ENCODE measurements at places on chromosomes 7 and 10. TPM values are rescaled to one million over a fixed set of nuclear protein-coding genes. Genes with fewer than 3 reads are reported as not detected.

GRCh38 chr10:35017608-35018007 lies 72.5 kb downstream of the CUL2 start:
- H3K27me3 ChIP-seq = no peaks in the 10 kb centered on the region
- H3K4me1 ChIP-seq = peaks cover 4% of the 10 kb centered on the region
- H3K4me3 ChIP-seq = no peak overlapping the region
- H3K36me3 ChIP-seq = peaks cover 32% of the 10 kb centered on the region

DNA sequence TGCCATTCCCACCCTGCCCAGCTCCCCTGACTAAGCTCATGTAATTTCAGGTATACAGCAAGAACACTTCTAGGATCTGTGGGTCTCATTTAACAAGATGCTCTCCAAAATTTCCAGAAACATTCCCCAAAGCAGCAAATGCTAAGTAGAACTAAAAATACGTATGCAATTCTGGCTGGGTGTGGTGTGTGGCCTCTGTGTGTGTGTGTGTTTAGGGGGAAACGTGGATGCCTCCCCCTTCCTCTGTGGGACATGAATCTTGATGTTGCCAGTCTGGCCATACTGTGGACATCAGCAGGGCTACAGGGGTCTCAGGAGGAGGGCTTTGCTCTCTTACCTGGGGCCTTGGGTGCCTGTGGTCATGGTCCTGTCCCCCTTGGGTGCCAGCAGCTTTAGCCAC lies 18.4 kb downstream of the EMX2 start:
- no peaks in the 10 kb centered on the region for H3K36me3 ChIP-seq
- DNase-seq = no peak
- H3K27ac ChIP-seq = no peak overlapping the region
- no peaks in the 10 kb centered on the region for H3K4me1 ChIP-seq
- no peaks in the 10 kb centered on the region for H3K27me3 ChIP-seq
- H3K4me3 ChIP-seq = no peak overlapping the region

EPHB6 gene
- 37.2 TPM for total RNA-seq

CDC14C gene
- not detected for total RNA-seq

DNA sequence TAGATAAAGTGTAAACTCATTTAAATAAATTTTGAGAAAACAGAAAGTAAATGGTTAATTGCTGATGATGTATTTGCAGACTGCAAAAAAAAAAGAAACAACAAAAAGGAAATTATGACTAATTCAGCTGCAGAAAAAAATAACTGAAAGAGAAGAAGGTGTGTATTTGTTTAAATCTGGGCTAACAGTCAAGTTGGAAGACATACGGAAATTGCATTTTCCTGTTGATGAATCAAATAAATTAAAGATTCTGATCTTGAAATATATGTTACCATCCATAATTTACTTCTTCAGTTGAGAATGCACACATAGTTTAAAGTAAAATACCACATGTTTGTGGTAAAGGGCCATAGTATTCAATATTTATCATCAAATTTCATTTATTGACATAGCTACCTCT lies 19.3 kb upstream of the ING3 start:
- H3K27me3 ChIP-seq = no peaks in the 10 kb centered on the region
- no peaks in the 10 kb centered on the region for H3K4me1 ChIP-seq
- no peaks in the 10 kb centered on the region for H3K36me3 ChIP-seq
- DNase-seq = no peak
- no peak overlapping the region for H3K27ac ChIP-seq

GRCh38 chr10:79286318-79286951 lies 60.8 kb upstream of the PPIF start:
- peak overlapping the region; percentile 85 for H3K27ac ChIP-seq
- H3K36me3 ChIP-seq = peaks cover 9% of the 10 kb centered on the region
- peak; percentile 88 for DNase-seq
- peak overlapping the region; percentile 20 for H3K4me3 ChIP-seq
- peaks cover 12% of the 10 kb centered on the region for H3K4me1 ChIP-seq
